Activated CD4-positive, alpha-beta T cell treated with anti-CD3 and anti-CD28 coated beads, Interleukin-2, amount 10 ng/mL, durations not matched to agents 7 days and 5 days (primary cell): ENCODE measurements at places on chromosomes 5 and 9.

GRCh38 chr9:27367921-27368315, 71.0 kb upstream of the EQTN start:
- H3K27me3 ChIP-seq: peaks cover 9% of the 10 kb centered on the region
- peaks cover 40% of the 10 kb centered on the region for H3K4me1 ChIP-seq
- H3K36me3 ChIP-seq: peaks cover 3% of the 10 kb centered on the region
- H3K4me3 ChIP-seq: no peak overlapping the region

DNA sequence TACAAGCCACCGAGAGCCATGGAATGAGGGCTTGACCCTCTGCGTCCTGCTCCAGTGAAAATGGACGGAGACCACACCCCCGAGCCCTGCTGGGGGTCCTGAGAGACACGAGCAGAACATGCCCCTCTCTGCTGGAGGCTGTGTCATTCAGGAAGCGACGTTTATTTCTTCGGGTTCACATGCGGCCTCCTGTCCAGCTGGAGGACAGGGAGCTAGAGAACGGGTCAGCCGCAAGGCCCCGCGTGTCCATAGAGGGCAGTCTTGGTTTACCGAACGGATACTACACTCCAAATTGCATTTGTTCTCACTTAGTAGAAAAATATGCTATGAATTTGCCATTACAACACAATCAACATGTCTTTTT, 36.1 kb downstream of the MRPL36 start:
- peak; percentile 49 for DNase-seq
- no peaks in the 10 kb centered on the region for H3K36me3 ChIP-seq
- H3K27ac ChIP-seq: no peak overlapping the region
- H3K27me3 ChIP-seq: peaks cover 8% of the 10 kb centered on the region
- H3K4me1 ChIP-seq: peaks cover 5% of the 10 kb centered on the region

- peaks cover 2% of the 10 kb centered on the region for H3K27me3 ChIP-seq
- no peak overlapping the region for H3K4me3 ChIP-seq
- no peak for DNase-seq
- no peaks in the 10 kb centered on the region for H3K4me1 ChIP-seq
- H3K27ac ChIP-seq: no peak overlapping the region
These were observed 456.4 kb downstream of the GADD45G start for GRCh38 chr9:90061187-90061586.

- H3K4me3 ChIP-seq: no peak overlapping the region
- no peaks in the 10 kb centered on the region for H3K27me3 ChIP-seq
- peaks cover 23% of the 10 kb centered on the region for H3K4me1 ChIP-seq
- DNase-seq: no peak
- H3K27ac ChIP-seq: no peak overlapping the region
These were observed 30.6 kb downstream of the CLINT1 start for GRCh38 chr5:157828105-157828943.

DNA sequence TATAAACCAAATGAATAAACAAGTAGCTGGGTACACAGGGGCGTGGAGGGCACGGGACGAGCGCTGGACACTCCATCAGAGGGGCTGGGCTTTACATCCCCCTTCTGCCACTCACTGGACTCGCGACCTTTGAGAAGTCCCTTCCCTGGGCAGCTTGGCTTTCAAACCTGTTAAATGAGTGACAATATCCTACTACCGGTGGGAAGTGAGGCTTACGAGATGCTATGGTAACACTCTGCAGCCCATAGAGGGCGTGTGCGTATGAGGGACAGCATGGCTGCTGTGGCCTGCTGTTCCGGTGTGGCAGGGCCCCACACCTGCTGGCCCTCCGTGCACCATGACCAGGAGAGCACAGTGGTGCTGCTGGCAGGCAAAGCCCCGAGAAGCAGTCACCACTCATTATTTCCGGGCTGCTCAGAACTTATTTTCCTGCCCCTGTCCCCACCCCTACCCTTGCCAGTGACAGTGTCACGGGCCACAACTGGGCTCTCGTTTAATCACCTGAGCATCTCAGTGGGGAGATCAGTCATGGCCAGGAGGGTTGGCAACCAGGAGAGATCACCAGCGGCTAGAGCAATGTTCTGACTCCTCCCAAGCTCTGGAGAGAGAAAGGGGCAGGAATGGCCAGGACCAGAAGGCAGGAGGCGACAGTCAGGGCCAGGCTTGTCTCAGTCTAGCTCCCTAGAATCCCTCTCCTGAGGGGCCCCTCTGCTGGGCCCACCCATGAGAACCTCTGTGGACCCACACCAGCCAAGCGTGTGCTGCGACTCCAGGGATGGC, 10.5 kb downstream of the CLTB start:
- H3K27ac ChIP-seq: no peak overlapping the region
- DNase-seq: no peak
- H3K4me1 ChIP-seq: no peaks in the 10 kb centered on the region
- H3K4me3 ChIP-seq: no peak overlapping the region
- no peaks in the 10 kb centered on the region for H3K27me3 ChIP-seq

DNA sequence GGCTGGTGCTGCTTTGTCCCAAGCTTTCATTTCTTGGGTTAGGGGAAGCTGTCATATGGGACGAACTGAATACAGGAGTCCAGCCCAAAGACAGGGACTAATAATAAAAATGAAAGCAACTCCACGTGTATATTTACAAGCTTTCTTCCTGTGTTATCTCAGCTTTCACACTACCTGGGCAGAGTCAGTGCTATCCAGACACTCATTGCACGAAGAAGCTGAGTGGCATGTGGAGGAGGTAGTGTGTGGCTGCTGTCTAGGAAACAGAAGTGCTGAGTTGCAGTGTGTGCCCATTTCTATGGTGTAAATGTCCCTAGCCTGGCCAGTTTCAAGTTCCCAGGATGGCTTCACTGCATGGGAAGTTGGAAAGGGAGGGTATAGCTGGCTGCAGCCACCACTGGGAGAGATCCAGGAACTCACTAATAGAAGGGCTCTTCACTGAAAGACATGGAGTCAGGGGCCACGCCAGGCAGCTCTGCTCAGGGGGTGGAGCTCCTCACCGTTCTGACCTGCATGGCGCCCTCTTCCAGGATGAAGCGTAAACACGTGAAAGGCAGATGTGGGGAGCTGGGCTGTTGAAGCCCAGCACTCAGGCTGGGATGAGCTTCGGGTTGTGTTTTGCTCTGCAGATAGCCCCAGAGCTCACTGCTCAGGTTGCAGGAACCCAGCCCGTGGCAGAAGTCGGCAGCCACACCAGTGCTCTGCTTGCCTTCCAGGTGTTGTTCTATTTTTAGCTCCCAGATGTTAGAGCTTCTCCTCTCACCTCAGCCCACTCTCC, 116.9 kb downstream of the IRX2 start:
- no peaks in the 10 kb centered on the region for H3K27me3 ChIP-seq
- no peak for DNase-seq
- H3K27ac ChIP-seq: no peak overlapping the region
